ENCODE measurements at places on chromosomes 6 and 20. TPM values are rescaled to one million over a fixed set of nuclear protein-coding genes. Genes with fewer than 3 reads are reported as not detected.

CD83 gene
- 4.6 TPM for total RNA-seq

OTOR gene
- total RNA-seq, result not detected

SOX18 gene
- not detected for total RNA-seq

CLPSL1 gene
- total RNA-seq, result not detected

PSMG4 gene
- total RNA-seq, result 25.6 TPM

DTNBP1 gene
- total RNA-seq, result 3.1 TPM

MCHR2 gene
- total RNA-seq, result not detected

GINS1 gene
- total RNA-seq, result 6.0 TPM

QRSL1 gene
- 22.4 TPM for total RNA-seq

SIRPB1 gene
- 0.48 TPM for total RNA-seq

WFDC10B gene
- not detected for total RNA-seq

C4A gene
- total RNA-seq, result 1.4 TPM

ADAT2 gene
- total RNA-seq, result 4.3 TPM

TUBB2B gene
- 10.8 TPM for total RNA-seq

MRAP2 gene
- total RNA-seq, result 0.21 TPM

EDN3 gene
- not detected for total RNA-seq

GPR6 gene
- total RNA-seq, result not detected

PPP1R14C gene
- 89.9 TPM for total RNA-seq

CPXM1 gene
- total RNA-seq, result not detected

PTPRT gene
- under 0.01 TPM for total RNA-seq

OR12D3 gene
- not detected for total RNA-seq

HLA-DPB1 gene
- total RNA-seq, result 1.1 TPM

CLPSL2 gene
- not detected for total RNA-seq

SLC52A3 gene
- 1.3 TPM for total RNA-seq

PARD6B gene
- 19.0 TPM for total RNA-seq

FRK gene
- 4.8 TPM for total RNA-seq

DEFB124 gene
- not detected for total RNA-seq

DEF6 gene
- 42.8 TPM for total RNA-seq

ARMC12 gene
- 0.64 TPM for total RNA-seq

FERMT1 gene
- total RNA-seq, result 69.5 TPM

PCMT1 gene
- total RNA-seq, result 129 TPM

RBM24 gene
- total RNA-seq, result 0.96 TPM

SMPDL3A gene
- total RNA-seq, result 7.7 TPM

MOG gene
- total RNA-seq, result not detected

ZNF165 gene
- 2.3 TPM for total RNA-seq

TMEM217 gene
- 4.8 TPM for total RNA-seq

GCM1 gene
- total RNA-seq, result not detected

WFDC2 gene
- total RNA-seq, result 0.96 TPM

DSTN gene
- total RNA-seq, result 230 TPM

DOK5 gene
- 0.24 TPM for total RNA-seq

IMPG1 gene
- not detected for total RNA-seq

E2F3 gene
- total RNA-seq, result 3.6 TPM

SYCP2L gene
- 0.48 TPM for total RNA-seq

MATN4 gene
- not detected for total RNA-seq

TREM1 gene
- 0.72 TPM for total RNA-seq

ZBTB12 gene
- total RNA-seq, result 3.0 TPM

GPR31 gene
- total RNA-seq, result not detected

AGER gene
- not detected for total RNA-seq

PLN gene
- not detected for total RNA-seq

SIM1 gene
- total RNA-seq, result 0.72 TPM

KCNQ5 gene
- total RNA-seq, result 0.96 TPM
